ENCODE measurements at places on chromosomes 1 and 21. TPM values are rescaled to one million over a fixed set of nuclear protein-coding genes. Genes with fewer than 3 reads are reported as not detected.
A peak's percentile ranks its signal among the peaks of the same experiment; 100 is the strongest.

Gene LRRC3
- total RNA-seq, result 0.22 TPM

Gene CHIT1
- total RNA-seq, result not detected

Gene MEX3A
- 0.10 TPM for total RNA-seq

Gene OR2M4
- total RNA-seq, result not detected

Gene OR2W3
- total RNA-seq, result not detected

Gene LCE1C
- not detected for total RNA-seq

Gene TNN
- not detected for total RNA-seq

Gene EVI5
- total RNA-seq, result 15.9 TPM

DNA sequence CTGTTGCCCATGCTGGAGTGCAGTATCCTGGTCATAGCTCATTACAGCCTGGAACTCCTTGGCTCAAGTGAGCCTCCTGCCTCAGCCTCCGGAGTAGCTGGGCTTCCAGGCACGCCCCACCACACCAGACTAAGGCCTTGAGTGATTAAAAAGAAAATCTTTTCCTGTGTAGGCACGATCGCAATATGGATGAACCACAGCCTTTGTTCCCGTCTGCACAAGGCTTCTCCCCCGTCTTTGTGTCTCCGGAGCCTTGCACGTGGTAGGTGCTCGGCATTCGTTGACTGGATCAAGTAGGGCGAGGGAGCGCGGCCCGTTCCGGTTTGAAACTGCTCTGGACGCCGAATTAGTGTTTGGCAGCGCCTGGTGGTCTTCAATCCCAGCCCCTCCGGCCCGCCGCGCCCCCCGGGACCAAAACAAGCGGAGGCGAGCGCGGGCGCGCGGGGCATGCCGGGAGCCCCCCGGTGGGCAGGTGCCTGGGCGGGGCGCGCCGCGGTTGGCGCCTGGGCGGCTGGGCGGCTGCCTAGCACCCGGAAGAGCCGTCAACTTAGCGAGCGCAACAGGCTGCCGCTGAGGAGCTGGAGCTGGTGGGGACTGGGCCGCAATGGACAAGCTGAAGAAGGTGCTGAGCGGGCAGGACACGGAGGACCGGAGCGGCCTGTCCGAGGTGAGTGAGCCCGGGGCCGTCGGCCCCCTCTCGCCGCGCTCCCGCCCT lies at the start of gene SFT2D2:
Gene SFT2D2 (plus strand): TSS at position 529 of the 715 bp plus-strand sequence. CDS start 76 bp downstream, at position 605.
- DNase-seq, result peak; percentile 85

DNA sequence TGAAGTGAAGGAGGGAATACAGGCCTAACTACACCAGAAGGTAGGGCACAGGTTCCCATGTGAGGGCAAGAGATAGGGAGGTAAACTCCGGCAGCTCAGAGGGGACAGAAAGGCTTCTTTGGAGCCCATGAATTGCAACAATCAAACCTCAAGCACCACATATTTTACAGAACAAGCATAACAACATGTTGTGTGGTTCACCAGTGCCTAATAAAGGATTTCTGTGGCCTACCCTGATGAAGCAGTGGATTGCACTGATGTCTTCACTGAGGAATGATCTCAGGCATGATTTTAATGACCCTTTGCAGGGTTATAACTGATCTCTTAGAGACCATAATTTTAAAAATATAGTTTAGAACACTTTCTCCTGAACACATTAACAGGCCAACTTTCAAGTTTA lies 77.4 kb downstream of the RUNX1 start:
- no peak for DNase-seq

DNA sequence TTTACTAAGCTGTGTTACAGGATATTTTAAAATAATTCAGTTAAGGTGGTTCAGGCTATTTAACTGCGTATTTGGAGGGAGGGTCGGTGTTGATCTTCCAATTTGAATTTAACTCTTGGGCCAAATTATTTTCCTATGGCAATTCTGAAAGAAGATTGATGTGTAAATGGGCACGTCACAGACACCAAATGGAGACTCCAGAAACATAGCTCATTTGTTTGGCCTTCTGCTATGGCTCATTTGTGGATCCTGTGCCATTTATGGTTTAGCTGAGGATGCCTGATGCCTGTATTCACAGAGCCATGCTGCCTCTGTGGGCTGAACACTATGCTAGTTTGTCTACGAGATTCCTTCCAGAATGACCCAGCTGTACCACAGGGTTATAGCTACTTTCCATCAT lies 70.6 kb downstream of the PTGER3 start:
- no peak for DNase-seq

DNA sequence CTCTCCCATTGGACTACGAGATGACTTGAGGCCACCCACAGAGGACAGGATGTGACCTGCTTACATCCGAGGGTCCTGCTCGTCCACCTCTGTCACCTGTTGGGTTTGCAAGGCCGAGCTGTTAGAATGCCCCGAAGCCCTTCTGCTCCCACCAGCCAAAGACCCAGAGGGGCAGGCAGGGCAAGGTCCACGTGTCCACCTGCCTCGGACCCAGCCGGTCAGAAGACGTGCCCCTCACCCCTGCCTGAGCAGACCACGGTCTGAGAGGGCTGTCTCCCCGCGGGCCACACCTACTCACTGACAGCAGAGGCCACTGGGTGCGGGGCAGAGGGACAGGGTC lies 30.3 kb upstream of the TRAPPC10 start:
- DNase-seq, result no peak

GRCh38 chr1:59290193-59290949 lies 6.5 kb upstream of the FGGY start:
- peak; percentile 78 for DNase-seq

DNA sequence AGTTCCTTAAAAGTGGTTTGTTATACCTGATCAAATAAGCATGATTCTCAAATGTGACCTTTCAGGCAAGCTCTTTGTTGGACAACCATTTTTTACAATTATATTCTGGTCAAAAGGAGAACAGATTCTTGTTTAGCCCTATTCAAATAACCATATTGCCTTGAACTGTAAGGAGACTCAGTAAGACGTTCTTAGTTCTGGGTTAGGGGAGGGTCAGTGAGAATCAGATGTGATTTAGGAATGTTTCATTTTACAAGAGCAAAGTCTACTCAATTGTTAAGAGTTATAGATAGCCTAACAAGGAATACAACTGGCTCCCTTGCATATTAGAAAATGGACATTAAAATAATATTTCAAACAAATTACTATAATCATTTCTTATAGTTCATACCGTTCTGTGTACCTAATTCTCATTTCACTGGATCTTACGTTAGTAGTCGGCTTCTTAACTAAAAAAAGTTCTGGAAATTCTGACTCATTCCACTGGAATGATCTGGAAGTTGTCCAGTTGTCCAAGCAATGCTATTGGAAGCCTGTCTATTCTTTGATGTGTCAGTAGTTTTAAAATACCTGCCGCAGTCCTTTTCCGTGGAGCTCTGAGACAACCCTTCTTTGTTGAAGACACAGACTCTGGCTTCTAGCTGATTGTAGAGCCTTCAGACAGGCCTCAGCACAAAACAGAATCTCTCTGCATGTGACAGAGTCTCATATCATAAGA lies 88.8 kb downstream of the MAST2 start:
- no peak for DNase-seq

DNA sequence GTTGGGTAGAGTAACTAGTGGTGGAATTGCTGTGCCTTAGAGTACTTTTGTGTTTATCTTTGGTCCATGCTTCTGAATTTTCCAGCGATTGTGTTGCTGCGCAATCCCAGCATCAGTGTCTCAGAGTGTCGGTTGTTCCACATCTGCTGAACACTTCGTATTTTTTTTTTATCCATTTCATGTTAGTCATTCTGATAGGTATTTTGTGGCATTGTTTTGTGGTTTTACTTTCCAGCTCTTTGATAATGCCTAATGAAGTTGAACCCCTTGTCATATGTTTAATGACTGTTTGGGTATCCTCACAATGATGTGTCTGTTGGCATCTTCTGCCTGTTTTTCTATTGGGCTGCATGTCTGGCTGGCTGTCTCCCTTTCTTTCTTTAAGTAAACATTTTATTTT lies 13.6 kb downstream of the TUFT1 start:
- DNase-seq, result no peak

DNA sequence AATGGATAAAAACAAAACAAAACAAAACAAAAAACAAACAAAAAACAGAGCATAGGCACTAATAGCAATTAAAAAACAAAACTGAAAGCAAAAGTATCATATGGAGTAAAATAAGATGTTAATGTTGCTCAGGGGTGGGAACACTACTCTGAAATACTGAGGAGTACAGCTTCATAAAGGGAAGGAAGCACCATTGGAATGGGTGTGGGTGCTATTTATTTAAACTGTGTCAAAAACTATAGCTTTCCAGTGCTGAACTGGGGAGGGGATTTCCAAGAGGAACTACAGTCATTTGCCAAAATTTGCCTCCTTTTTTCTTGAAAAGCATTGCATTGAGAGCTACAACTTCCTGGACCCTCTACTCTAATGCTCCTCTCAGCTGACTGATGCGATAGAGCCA lies 40.0 kb downstream of the SPTA1 start:
- no peak for DNase-seq

DNA sequence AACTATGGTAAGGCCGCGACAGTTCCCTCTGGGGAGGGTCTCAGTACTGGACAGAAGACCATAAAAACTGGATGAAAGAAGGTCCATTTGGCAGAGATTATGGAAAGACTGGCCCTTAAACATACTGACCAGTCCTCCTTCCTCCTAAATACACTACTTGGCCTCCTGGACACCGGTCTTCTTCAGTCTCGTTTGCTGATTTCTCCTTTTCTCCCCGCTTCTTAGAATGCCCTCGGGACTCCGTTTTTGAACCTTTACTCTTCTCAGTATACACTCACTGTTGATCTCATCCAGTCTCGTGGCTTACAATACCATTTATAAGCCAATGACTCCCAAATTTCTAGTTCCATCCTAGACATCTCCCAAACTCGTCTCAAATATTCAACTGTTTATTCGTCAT lies 694 bp upstream of the MRPL9 start:
- no peak for DNase-seq

DNA sequence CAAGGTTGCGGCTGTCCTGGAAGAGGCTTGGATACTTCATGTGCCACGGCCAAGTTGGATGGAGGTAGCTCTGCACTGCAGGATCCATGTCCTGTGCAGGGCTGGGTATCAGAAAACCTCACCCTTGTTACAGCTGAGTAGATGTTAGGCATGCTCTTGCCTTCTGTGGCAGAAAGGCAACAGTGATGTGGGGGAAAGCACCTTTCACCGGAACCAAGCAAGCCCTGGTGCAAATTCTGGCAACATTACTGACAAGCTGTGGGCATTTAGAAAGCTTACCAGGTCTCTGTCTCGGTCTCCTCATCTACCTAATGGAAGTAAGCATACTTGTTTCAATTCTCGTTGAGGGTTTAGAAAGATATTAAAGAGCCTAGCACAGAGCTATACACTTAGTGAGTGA lies 14.5 kb upstream of the CDCA8 start:
- DNase-seq, result no peak

DNA sequence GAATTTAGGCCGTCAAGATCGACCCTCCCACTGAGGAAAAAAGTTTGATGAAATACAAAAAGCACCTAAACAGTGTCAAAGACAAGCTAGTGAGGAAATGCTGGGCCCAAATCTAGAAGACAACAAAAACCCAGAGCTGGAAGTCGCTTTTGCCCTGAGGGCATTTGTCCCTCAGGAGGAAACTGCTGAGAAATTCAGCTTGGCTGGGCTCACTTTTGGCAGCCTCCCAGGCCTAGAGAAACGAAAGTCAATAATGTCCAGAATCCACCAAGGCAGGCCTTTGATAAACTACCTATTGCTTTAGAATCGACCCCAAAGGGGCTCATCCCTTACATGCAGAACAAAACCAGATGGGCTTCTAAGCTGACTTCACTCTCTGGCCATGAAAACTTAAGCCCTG lies 38.9 kb downstream of the SYT2 start:
- no peak for DNase-seq

DNA sequence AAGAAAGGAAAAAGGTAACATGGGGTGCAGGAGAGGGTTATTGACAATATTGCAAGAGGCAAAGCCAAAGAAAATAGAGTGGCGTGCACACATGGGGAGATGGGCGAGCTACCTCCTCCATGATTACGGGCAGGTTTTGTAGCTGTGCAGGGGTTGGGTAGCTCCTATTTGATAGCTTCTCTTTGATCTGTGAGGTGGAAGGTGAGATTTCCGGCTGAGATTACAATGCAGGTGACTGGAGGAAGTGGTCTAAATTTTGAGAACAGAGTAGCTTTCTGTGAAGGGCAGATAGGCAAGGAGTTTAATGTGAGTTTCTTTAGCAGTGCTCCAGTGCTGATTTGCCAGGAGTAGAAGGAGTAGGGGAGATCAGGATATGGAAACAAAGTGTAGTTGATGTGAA lies 263.4 kb downstream of the PLA2G4A start:
- DNase-seq, result no peak

Data from psoas muscle (tissue), 8 donors.